ENCODE measurements at places on chromosomes 6 and 20. TPM values are rescaled to one million over a fixed set of nuclear protein-coding genes. Genes with fewer than 3 reads are reported as not detected.

GNRH2 gene
- total RNA-seq: 0.68 TPM

SPATA25 gene
- not detected for total RNA-seq

HLA-DMA gene
- total RNA-seq: 57.5 TPM

GRCh38 chr20:3407040-3407770 is at the start of gene DNAAF9:
Gene DNAAF9, minus strand, starts transcription at chr20:3407669. Its CDS starts 112 bp downstream, at chr20:3407557.
- peaks cover 22% of the 10 kb centered on the region for H3K4me1 ChIP-seq
- peaks cover under 1% of the 10 kb centered on the region for H3K27me3 ChIP-seq
- peak within 1 kb of the TSS; percentile 74 for H3K4me3 ChIP-seq
- DNase-seq: peak; percentile 77
- H3K36me3 ChIP-seq: no peaks in the 10 kb centered on the region
- H3K27ac ChIP-seq: peak within 1 kb of the TSS; percentile 66

- DNase-seq: no peak
- H3K27me3 ChIP-seq: no peaks in the 10 kb centered on the region
Measured at GRCh38 chr6:17413313-17413750, 19.9 kb downstream of the CAP2 start.

DNA sequence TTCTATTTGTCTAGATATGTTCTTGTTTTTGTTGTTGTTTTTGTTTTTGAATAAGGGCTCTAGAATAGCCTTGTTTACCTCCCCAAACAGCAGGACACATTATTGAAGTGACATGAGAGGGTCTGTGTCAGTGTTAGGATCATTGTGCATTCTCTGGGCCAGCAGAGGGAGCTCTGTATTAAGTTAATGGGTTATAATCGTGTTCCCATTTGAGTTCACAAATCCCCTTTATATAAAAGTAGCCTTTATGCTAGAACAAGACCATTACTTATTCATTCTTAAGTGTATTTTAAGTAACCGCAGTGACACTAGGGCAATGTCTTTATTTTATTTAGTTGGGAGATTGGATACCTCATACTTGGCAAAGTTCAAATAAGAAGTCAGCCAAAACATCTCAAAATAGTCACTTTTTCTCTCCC is 44.8 kb downstream of the STK4 start:
- H3K27me3 ChIP-seq: no peaks in the 10 kb centered on the region
- no peak overlapping the region for H3K27ac ChIP-seq
- H3K36me3 ChIP-seq: peaks cover 75% of the 10 kb centered on the region
- H3K4me1 ChIP-seq: no peaks in the 10 kb centered on the region
- H3K4me3 ChIP-seq: no peak overlapping the region
- DNase-seq: no peak

- no peaks in the 10 kb centered on the region for H3K4me1 ChIP-seq
- no peaks in the 10 kb centered on the region for H3K27me3 ChIP-seq
- peak; percentile 6 for DNase-seq
Measured at GRCh38 chr6:138912308-138912707, 75.7 kb downstream of the REPS1 start.

GRCh38 chr6:69775941-69776340 is 20.9 kb downstream of the LMBRD1 start:
- peaks cover 13% of the 10 kb centered on the region for H3K36me3 ChIP-seq
- DNase-seq: no peak
- no peaks in the 10 kb centered on the region for H3K27me3 ChIP-seq
- H3K4me3 ChIP-seq: no peak overlapping the region

GRCh38 chr6:35485402-35485877 is 11.4 kb downstream of the TEAD3 start:
- H3K4me1 ChIP-seq: peaks cover 6% of the 10 kb centered on the region
- no peak overlapping the region for H3K27ac ChIP-seq
- no peak overlapping the region for H3K4me3 ChIP-seq

DNA sequence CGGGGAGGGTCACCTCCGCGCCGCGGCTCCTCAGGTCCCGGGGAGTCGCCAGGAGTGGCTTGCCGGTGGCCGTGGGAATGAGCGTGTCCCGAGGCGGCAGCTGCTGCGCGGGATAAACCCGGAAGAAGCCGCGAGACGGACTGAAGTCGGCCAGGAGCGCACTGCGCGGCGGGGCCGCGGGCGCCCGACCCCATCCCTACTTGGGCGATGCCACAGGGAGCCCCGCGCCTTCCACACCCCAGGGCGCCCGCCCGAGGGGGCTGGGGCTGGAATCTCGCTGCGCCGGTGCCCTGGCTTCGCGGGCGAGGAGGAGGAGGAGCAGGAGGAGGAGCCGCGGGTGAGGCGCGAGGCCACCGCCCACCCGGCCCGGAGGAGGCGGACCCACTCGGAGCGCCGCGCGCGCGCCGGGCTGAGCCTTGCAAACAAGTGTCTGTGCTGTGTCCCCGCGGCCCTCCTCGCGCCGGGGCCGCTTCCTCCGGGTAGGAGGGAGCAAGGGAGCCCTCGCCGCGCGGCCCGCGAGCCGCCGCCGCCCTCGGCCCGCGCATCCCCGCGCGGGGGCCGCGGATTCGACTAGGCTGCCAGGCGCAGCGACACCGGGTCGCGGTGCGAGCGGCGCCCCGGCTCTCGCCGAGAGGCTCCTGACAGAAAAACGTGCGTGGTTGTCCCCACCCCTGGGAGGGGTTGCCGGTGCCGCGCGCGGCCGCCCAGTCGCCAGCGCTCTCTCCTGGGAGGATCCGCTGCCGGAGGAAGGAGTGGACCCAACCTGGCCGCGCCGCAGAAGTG is at the start of gene ZDHHC14:
Gene ZDHHC14 (plus strand): TSS at position 412 of the 783 bp plus-strand sequence.
- H3K4me1 ChIP-seq: peaks cover 12% of the 10 kb centered on the region
- no peaks in the 10 kb centered on the region for H3K27me3 ChIP-seq
- peak within 1 kb of the TSS; percentile 86 for H3K4me3 ChIP-seq
- no peaks in the 10 kb centered on the region for H3K36me3 ChIP-seq
- H3K27ac ChIP-seq: peak within 1 kb of the TSS; percentile 73

DNA sequence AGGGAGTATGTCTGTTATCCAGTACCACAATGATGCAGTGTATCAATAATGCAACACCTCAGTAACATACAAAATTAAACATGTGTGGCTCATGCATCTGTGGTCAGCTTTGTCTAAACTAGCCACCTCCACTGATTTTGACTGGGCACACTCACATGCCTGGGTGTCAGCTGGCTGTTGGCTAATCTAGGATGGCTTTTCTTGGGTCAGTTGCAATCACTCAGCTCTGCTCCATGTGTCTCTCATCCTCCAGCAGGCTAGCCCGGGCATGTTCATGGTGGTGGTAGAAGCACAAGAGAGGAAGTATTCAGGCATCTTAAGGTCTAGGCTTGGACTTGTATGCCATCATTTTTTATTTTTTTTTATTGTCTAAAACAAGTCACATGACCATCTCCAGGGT is 59.3 kb upstream of the JAG1 start:
- no peak overlapping the region for H3K4me3 ChIP-seq
- DNase-seq: no peak
- no peaks in the 10 kb centered on the region for H3K4me1 ChIP-seq
- no peak overlapping the region for H3K27ac ChIP-seq
- no peaks in the 10 kb centered on the region for H3K36me3 ChIP-seq
